ENCODE measurements at places on chromosomes 11 and 22. TPM values are rescaled to one million over a fixed set of nuclear protein-coding genes. Genes with fewer than 3 reads are reported as not detected.

The C11orf87 gene
- polyA plus RNA-seq, result 0.07 TPM

The ACTN3 gene
- 0.32 TPM for polyA plus RNA-seq

DNA sequence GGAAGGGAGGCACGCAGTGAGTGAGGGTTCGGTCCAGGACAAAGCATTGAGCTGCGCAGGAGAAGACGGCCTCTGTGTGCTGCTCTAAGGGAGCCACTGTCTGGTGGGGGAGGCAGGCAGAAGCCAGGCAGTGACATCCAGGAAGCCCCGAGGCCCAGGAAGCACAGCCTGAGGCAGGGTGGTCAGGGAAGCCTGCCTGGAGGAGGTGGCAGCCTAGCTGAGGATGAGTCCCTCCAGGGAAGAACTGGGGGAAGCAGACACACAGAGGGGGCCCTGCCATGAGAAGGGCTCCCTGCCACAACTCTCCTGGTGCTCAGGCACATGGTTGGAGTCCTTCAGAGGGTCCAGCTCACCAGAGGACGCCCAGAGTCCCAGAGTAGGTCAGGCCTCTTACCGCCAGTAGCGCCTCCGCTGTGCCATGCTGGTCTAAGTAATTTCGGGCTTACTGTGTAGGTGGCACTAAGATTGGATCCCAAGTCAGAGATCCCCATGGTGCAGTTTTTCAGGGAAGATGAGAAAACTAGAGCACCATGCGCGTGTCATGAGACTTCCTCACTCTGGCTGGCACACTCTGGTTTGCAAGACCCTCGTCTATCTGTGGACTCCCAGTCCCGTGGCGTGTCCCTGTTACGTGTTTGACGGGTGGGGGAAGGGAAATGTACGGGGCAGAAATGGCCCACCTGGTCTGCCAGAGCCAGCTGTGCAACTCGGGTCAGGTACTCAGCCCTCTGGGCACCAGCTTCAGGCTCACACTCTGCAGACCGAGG, 887.2 kb downstream of the BRD1 start:
- DNase-seq, result no peak

- no peak for DNase-seq
Measured at GRCh38 chr11:5631417-5631816, 6.6 kb downstream of the TRIM34 start.

GRCh38 chr11:116981266-116981885, 116.9 kb downstream of the SIK3 start:
- DNase-seq, result no peak
